ENCODE measurements at places on chromosomes 5 and 9. TPM values are rescaled to one million over a fixed set of nuclear protein-coding genes. Genes with fewer than 3 reads are reported as not detected.

Gene ANKRD18A
- total RNA-seq = 6.9 TPM

Gene C5orf52
- not detected for total RNA-seq

Gene BTNL9
- 0.78 TPM for total RNA-seq

DNA sequence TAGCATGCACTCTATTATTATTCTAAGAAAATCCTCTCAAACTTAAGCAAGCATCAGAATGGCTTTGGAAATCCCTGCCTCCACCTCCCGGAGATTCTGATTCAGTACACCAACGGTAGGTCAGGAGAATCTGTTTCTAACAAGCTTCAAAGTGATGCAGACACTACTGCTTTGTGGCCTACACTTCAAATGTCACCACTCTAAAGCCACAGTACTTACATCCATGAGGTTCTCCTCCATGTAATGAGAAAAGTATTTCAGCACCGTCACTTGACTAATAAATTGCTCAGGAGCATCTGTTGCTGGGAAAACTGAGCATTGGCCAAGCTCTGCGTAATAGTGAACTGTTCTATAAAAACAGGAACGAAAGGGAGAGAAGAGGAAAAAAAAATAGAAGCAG is 4.8 kb downstream of the PLK2 start:
- DNase-seq = no peak

GRCh38 chr5:134600600-134600999 is 32.0 kb downstream of the SAR1B start:
- no peak for DNase-seq

DNA sequence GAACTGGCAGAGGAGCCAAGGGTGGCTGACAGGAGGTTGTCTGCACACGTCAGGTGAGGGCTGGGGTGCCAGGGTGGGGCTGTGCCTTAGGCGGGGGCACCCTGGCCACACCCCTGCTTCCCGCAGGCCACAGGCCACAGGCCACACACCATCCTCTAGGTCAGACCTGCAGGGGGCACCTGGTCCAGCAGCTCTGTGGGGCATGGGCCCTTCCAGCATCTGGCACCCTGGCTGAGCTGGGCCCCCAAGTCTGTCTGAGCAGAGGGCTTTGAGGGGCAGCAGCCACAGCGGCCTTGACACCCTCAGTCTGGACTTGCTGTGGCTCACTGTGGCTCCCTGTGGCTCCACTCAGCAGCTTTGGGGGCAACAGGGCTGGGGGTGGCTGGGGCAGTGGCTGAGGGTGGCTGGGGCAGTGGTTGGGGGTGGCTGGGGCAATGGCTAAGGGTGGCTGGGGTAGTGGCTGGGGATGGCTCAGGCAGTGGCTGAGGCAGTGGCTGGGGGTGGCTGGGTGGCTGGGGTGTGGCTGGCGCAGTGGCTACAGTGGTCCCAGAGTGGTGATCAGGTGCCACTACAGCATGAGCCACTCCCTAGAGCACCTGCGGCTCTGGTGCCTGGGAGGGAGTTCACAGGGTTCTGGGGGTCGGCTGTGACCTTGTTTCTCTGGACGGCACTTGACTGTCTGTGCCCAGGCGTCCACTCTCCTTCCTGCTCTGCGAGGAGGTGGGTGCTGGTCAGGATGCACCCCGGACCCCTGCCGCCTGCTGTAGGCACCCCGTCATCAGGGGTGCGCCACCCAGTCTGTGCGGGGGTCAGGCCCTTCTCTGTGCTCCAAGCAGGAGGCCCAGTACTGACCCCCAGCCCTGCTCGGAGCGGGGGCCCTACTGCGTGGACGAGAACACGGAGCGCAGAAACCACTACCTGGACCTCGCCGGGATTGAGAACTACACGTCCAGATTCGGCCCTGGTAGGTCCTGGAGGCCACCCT is 27.1 kb downstream of the NKD2 start:
- DNase-seq = no peak

- DNase-seq = no peak
These were observed 139.9 kb downstream of the PIP5K1B start for GRCh38 chr9:68844631-68845612.

DNA sequence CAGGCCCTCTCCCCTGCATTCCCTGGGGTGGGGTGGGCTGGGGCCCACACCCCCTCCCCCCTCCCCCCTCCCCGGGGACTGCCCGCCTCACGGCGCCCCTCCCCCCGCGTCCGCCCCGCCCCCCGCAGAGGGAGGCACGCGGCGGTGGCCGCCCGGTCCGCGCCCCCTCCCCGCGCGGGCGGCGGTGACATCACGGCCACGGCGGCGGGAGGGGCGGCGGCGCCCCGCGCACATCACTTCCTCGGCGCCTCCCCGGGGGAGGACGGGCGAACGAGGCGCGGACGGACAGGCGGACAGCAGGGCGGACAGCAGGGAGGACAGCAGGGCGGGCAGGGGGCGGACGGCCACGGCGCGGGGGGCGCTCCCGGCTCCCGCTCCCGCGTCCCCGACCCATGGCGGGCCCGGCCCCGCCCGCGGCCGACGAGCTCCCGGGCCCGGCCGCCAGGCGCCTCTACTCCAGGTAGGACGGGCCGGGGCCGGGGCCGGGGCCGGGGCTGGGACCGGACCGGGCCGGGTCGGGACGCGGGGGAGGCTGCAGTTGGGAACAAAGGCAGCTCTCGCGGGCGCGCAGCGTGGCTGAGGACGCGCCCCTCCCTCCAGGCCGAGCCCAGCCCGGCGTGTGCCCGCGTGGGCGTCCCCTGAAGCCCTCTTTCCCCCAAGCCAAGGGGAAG is at the start of gene GPSM1:
Gene GPSM1 (plus strand): TSS at position 236 of the 671 bp plus-strand sequence. CDS start 157 bp downstream, at position 393.
- no peak for DNase-seq

- no peak for DNase-seq
These were observed 774.1 kb downstream of the CDH12 start for GRCh38 chr5:22079002-22079401.

DNA sequence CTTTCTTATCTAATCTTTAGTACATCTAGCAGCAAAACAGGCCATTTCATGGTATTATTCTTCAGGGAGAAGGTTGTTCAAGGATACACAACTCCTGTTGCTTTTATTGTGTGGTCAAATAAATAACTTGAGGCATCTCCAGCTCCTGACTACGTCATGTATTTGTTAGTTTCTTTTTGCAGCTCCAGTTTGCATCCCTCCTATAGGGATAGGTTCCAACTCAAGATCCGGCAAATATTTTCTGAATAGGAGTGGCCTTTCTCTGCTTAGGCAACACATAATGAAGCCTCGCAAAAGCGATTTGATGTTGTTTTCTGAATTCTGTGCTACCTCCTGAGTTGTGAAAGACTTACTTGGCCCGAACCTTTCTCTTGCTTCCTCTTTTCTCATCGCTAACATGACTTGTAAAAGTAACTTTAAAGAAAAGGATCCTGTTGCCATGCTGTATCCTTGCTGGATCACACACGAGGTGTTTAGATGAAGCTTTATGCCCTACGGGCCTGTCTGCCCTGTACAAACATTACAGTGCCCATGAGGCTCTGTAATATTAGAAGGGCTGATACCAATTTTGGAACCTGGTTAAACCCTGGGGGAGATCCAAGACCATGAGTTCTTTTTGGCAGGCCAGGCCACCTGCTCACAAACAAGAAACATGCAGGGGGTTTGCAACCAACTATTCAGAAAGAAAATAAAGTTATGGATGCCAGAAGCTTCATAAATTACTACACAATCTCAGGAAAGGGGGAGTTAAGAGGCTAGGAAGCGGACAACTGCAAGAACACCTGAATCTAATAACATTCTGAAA is 149.8 kb upstream of the FGF10 start:
- no peak for DNase-seq

GRCh38 chr5:33843579-33843978 is 48.2 kb downstream of the ADAMTS12 start:
- no peak for DNase-seq

GRCh38 chr9:124453586-124454191 is 3.4 kb downstream of the ADGRD2 start:
- no peak for DNase-seq

DNA sequence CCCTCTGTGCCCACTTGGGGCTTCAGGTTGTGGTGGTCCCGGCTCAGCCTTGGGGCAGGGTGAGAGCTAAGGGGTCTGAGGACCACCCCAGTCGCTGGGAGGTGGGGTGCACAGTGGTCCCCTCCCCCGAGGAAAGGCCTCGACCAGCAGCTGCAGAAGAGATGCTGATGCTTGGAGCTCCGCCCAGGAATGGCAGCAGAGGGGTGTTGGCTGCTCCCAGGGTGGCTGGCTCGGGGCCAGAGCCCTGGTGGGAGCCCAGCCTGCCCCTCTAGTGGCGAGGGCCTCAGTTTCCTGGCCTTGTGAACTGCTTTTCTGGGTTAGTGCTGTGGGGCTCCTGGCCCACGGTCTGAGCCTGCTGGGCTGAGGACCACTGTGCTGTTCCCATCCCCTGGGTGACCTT is 1.2 kb downstream of the DIPK1B start:
- no peak for DNase-seq

DNA sequence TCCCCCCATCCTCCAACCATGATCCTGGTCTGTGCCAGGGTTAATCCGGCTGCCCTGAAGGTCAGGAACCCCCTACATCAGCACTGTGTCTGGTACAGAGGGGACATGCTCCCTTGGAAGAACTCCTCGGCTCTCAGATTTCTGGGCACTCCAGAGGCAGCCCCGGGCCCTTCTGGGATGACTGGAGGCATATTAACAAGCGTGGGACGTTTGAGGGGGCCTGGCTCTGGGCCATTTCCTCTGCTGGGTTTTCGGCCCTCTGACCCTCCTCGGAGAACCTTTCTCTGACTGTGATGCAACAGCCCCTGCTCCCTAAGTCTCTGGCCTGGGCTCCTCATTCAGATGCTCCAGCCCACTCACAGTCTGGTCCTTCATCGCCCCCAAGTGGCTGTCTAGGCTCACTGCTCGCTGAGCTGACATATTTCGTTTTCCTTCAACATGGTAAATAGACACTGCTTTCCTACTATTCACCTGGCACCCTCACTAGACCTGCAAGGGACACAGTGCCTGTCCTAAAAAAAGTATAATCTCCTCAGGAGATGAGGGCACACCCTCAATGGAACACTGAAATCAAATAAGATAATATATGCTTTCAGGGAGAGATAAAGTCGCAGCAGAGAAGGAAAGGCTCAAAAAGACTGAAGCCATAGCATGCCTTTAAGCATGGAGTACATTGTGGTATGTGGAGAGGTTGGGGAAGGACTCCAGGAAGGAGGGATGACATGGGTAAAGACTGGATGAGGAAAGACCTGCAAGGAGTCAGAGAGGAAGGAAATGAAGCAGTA is 404.7 kb upstream of the TRPC7 start:
- DNase-seq = peak; percentile 65

- no peak for DNase-seq
These were observed 47.6 kb upstream of the EXOC3 start for GRCh38 chr5:395156-395920.

DNA sequence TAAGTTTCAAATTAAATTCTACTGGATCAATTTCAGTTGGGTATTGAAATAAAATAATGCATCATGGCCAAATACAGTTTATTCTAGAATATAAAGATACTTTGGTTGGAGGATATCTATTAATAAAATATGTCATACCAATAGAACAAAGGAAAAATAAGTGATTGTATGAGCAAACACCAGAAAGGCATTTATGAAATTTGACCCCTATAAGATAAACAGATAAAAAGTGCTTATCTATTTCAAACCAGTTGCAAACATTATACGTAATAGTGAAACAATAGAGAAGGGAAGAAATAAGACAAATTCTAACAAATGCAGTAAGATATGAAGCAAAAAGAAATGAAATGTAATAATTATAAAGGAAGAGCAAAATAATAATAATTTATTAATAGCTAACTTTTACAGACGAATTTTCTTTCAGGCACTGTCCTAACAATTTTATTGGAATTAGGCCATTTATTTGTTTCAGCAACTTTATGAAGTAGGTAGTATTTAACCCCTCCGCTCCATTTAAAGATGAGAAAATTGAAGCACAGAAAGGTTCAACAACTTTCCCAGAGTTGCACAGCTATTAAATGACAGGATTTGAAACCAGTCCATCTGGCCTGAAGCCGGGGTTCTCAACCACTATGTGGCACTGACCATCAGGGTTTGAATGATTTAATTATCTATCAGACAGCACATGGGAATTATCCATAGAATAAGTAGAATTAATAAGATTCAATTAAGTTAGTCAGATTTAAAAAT is 20.8 kb downstream of the ANKRD55 start:
- no peak for DNase-seq

DNA sequence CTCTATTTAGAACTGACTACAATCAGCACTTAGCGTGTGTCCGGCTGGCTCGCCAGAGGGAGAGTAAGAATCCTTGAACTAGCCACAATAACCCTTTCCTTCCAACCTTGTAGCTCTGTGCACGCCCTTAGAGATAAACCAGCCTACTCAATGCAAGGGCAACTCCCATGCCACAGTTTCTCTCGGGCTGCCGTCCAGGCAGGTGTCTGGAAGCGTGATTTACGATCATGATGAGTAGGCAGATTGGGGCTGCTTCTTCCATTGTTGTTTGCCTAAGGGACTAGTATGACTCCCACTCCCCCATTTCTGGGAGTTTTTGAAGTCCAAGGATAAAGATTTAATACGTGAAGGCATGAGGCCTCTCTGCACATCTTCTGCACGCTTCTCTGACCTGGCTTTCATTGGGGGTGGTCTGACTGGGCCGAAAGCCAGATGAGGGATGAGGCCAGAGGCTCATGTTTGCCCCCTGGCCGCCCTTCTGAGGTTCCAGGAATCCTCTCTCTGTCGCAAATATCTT is 134.0 kb upstream of the MYO10 start:
- no peak for DNase-seq

DNA sequence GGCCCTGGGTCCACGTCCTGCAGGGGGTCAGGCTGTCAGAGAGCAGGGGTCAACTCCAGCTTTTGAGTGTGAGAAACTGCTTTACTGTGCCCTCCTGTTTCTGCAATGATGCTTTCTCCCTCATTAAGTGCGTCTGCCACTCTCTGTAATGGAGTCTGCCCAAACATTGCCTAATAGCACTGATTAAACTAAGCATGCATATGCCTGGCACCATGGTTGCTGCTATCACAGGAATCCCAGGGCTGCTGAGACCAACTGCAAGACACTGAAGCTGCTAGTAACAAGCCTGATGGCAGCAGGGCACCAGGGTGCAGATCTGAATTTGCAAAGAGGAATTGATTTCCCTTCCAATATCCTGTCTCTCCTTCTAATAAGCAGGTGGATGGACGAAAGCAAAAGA is 125.3 kb downstream of the SLC24A2 start:
- no peak for DNase-seq

- DNase-seq = no peak
These were observed 4.8 kb upstream of the TEX10 start for GRCh38 chr9:100357501-100357900.

GRCh38 chr5:17203329-17204132 is 13.9 kb upstream of the BASP1 start:
- peak; percentile 28 for DNase-seq

GRCh38 chr5:95956021-95956899 is 5.4 kb downstream of the ELL2 start:
- no peak for DNase-seq

- no peak for DNase-seq
These were observed 271.8 kb upstream of the DMAC1 start for GRCh38 chr9:8071445-8071798.

- no peak for DNase-seq
These were observed 88.8 kb downstream of the ANXA2R start for GRCh38 chr5:42951293-42951840.

DNA sequence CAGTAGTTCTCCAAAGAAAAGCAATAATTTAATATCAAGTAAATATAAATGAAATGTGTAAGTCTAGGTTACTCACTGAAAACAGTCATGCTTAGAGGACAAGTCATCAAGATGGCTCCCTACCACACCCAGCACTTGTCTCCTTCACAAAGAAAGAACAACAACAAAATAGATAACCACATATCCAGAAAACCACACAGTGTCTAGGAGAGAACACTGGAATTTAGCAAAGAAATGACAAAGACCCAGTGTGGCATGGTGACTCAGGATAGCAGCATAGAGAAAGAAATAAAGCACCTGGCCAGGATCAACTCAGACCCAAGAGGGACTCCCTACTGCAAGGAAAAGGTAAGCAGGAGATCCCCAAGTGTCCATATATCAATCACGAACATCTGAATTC is 356.2 kb downstream of the TMEM161B start:
- DNase-seq = no peak

Measured in occipital lobe (tissue), 3 donors.